WTC11 (cell line): ENCODE measurements at places on chromosomes 4 and X. TPM values are rescaled to one million over a fixed set of nuclear protein-coding genes. Genes with fewer than 3 reads are reported as not detected.

GRCh38 chr4:137601934-137602333, 69.6 kb upstream of the PCDH18 start:
- H3K27me3 ChIP-seq: no peaks in the 10 kb centered on the region
- H3K4me1 ChIP-seq: peaks cover 25% of the 10 kb centered on the region
- no peak overlapping the region for H3K4me3 ChIP-seq
- H3K36me3 ChIP-seq: no peaks in the 10 kb centered on the region
- no peak overlapping the region for H3K27ac ChIP-seq

GRCh38 chr4:92599044-92599443, 295.3 kb downstream of the GRID2 start:
- no peak overlapping the region for H3K27ac ChIP-seq
- H3K36me3 ChIP-seq: peaks cover 34% of the 10 kb centered on the region
- H3K27me3 ChIP-seq: no peaks in the 10 kb centered on the region
- H3K4me3 ChIP-seq: no peak overlapping the region
- H3K4me1 ChIP-seq: peaks cover 3% of the 10 kb centered on the region

DNA sequence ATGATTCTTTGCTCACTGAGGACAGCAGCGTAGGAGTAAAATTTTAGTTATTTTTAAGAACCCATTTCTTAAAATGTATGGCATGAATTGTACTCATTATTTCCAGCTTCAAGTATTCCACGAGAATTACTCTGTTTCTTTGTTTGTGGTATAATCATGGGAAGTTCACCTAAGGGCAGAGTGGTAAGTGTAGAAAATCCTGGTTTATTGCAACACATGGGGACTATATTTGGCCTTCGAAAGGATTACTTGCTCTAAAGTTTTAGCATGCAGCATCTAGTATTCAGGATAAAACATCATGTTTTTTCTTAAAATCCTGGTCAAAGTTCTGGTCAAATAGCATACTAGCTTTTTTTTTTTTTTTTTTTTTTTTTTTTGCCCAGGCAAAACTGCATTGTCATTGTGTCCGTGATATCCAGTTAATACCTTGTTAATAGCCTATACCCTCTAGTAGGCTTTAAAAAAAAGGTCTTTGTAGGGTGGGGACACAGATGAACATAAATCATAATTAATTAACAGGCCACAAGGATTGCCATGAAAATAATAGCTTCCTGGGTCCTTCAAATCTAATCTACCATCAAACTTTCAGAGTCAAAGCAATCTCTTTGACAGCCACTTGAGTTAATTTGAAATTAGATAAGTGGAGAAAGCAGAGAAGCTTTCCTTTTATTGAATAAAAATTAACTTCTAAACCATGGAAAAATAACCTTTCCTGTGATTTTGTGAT, 44.6 kb upstream of the VEGFC start:
- H3K36me3 ChIP-seq: no peaks in the 10 kb centered on the region
- no peak overlapping the region for H3K4me3 ChIP-seq
- DNase-seq: no peak
- H3K4me1 ChIP-seq: peaks cover 10% of the 10 kb centered on the region
- H3K27ac ChIP-seq: no peak overlapping the region; the same call in 1 of the 2 replicates

GPRASP1 gene
- total RNA-seq: 2.0 to 2.6 TPM (median 2.2 TPM) in 3 replicates

- no peak overlapping the region for H3K27ac ChIP-seq
- no peaks in the 10 kb centered on the region for H3K27me3 ChIP-seq
- no peak for DNase-seq
- H3K36me3 ChIP-seq: peaks cover 52% of the 10 kb centered on the region
- H3K4me1 ChIP-seq: no peaks in the 10 kb centered on the region
These were observed 284.1 kb downstream of the ANTXR2 start for GRCh38 chr4:79788884-79789283.

OTC gene
- total RNA-seq: not detected in 3 replicates
